ENCODE measurements at places on chromosomes 13 and 19. TPM values are rescaled to one million over a fixed set of nuclear protein-coding genes. Genes with fewer than 3 reads are reported as not detected.

The PRTN3 gene
- total RNA-seq, result not detected

The SMIM44 gene
- total RNA-seq, result not detected

The IZUMO1 gene
- total RNA-seq, result 0.43 TPM

The SUGP2 gene
- total RNA-seq, result 35.2 TPM

The PLIN5 gene
- 0.14 TPM for total RNA-seq

The ZNF221 gene
- 5.2 TPM for total RNA-seq

The IGFL3 gene
- total RNA-seq, result not detected

The ZNF729 gene
- not detected for total RNA-seq

The RASIP1 gene
- total RNA-seq, result 82.9 TPM

The MEIOSIN gene
- total RNA-seq, result not detected

The ZNF560 gene
- 0.07 TPM for total RNA-seq

The ZSCAN18 gene
- 13.9 TPM for total RNA-seq

The MUC16 gene
- total RNA-seq, result not detected

The FSD1 gene
- 16.0 TPM for total RNA-seq

The DLL3 gene
- total RNA-seq, result 0.43 TPM

The ZNF613 gene
- 4.9 TPM for total RNA-seq

The ATXN8OS gene
- total RNA-seq, result not detected

The COG6 gene
- 25.3 TPM for total RNA-seq

The USHBP1 gene
- total RNA-seq, result 15.1 TPM

The AXL gene
- 242 TPM for total RNA-seq

The HSPB6 gene
- 0.65 TPM for total RNA-seq

The MAMSTR gene
- 0.43 TPM for total RNA-seq

The CYP2F1 gene
- total RNA-seq, result not detected

The ZNF563 gene
- 0.43 TPM for total RNA-seq

The FOSB gene
- 0.27 TPM for total RNA-seq

The CD79A gene
- total RNA-seq, result not detected

The MATK gene
- 0.29 TPM for total RNA-seq

The FCHO1 gene
- 0.93 TPM for total RNA-seq

The THSD1 gene
- 41.3 TPM for total RNA-seq

The PLIN4 gene
- total RNA-seq, result under 0.01 TPM

The PEG3 gene
- 1.2 TPM for total RNA-seq

The CEACAM16 gene
- total RNA-seq, result not detected

The MOB3A gene
- total RNA-seq, result 42.6 TPM

The TRIP10 gene
- 51.2 TPM for total RNA-seq

The SELENOV gene
- not detected for total RNA-seq

The TMEM190 gene
- total RNA-seq, result not detected

The CRLF1 gene
- not detected for total RNA-seq

The SLC25A23 gene
- total RNA-seq, result 32.2 TPM

The OVOL3 gene
- not detected for total RNA-seq

The SHISA7 gene
- not detected for total RNA-seq

The ZNF486 gene
- total RNA-seq, result 9.0 TPM

The KLK14 gene
- total RNA-seq, result not detected

The HOMER3 gene
- total RNA-seq, result 61.0 TPM

The ICAM4 gene
- total RNA-seq, result 0.40 TPM

The SHC2 gene
- 1.7 TPM for total RNA-seq

The ZFP30 gene
- 19.9 TPM for total RNA-seq

The LENG9 gene
- total RNA-seq, result 3.6 TPM

Data from thoracic aorta endothelial cell (primary cell).